ENCODE measurements at places on chromosomes 6 and 20.

GRCh38 chr6:36198986-36199385 is 2.4 kb downstream of the BRPF3 start:
- no peak for DNase-seq

- peak; percentile 65 for DNase-seq
These were observed 51.7 kb downstream of the CHMP4B start for GRCh38 chr20:33862709-33863403.

DNA sequence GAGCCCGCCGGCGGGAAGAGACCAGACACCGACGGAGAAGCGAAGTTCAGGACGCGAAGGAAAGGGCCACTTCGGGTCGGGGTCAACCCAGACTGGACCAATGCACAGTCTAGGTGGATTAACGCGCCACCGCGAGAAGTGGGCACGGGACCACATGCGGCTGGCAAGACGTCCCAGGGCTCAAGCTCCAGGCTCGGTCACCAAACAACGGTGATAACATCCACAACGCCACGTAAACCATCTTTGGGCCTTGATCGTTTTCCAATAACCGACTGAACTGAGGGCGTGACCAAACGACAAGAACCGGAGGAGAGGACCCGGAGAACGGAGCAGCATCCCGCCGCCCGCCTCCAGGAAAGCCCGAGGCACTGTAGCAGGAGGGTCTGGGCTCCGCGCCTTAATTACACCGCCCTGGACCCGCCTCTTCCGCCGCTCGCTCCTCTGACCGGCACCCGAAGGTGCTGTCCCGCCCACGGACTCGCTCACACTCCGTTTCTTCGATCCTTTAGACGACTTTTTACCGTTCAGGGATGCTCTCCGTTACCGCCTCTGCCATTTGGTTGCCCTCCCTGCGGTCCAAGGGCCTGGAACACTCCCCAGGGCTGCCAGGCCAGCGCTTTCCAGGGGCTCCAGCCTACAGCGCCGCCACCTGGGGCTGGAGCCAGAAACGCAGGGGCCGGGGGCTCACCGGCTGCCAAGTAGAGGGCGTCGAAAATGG is 44.1 kb downstream of the DPPA5 start:
- DNase-seq, result peak; percentile 67

- no peak for DNase-seq
These were observed 41.3 kb downstream of the IRAK1BP1 start for GRCh38 chr6:78908621-78909020.

- DNase-seq, result no peak
These were observed 855.8 kb upstream of the CITED2 start for GRCh38 chr6:140230282-140230681.

DNA sequence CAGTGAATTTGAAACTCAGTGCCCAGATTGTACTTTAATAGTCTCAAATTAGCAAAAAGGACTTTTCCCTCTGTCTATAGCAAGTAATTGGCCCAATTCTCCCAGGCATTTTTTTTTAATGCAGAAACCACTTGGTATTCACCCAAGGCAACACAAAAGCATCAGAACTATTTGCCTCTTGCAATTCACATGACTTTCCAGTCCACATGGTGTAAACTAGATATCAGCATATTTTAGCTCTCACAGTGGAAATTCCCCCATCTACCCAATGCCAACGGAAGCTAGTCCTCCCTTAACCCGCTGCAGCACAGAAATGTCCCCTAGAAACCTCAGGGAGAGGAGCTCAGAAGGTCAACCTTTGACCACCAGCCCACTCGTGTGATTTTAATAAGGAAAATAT is 103.4 kb upstream of the CDYL start:
- DNase-seq, result no peak

GRCh38 chr6:108564178-108564577 is 3.5 kb downstream of the FOXO3 start:
- DNase-seq, result no peak

GRCh38 chr6:85983032-85983659 is 340.5 kb upstream of the SYNCRIP start:
- no peak for DNase-seq

DNA sequence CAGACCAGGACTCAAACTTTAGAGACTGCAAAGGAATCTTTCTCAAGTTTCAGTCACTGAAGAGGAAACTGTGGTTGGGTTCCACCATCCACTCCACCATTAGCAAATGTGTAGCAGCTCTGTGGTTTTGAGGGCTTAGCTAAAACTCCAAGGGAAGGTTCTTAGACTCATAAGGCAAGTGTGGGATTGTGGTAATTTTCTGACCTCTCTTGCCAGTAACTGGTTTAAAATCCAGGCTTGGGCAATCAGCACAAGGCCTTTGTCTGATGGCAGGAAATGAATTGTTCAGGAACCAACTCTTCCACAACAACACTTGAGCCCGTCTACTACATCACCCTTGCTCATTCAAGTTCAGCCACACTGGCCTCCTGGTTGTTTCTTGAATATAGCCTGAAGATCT is 68.6 kb upstream of the FBXL4 start:
- no peak for DNase-seq

DNA sequence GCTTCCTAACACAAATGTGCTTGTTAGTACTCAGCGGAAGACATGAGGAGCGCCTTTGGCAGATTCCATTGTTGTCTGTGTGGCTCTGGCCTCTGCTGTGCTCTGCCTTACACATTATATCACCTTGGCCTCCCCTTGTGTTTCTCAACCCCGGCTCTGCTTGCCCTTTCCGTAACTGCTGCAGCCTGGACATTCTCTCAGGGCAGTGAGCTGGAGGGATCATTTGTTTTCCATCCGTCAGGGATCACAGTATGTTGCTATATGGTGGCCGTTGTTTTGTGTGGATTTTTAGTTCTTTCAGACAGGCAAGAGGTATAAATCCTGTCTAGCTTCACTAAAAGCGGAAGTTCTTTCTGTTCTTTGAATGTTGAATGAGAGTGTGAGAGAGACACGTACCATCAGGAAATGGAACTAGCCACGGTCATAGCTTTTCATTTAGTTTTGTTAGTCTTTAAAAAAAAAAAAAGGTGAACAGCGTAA is 175.1 kb downstream of the JARID2 start:
- DNase-seq, result no peak

DNA sequence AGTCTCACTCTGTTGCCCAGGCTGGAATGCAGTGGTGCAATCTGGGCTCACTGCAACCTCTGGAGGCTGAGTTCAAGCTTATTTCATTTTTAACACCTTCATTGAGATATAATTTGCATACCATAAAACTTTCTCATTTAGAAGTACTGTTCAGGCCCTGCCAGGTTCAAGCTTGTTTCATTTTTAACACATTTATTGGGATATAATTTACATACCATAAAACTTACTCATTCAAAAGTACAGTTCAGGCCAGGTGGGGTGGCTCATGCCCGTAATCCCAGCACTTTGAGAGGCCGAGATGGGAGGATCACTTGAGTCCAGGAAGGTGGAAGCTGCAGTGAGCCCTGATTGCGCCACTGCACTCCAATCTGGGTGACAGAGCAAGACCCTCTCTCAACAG is 5.5 kb downstream of the OR2B6 start:
- no peak for DNase-seq

DNA sequence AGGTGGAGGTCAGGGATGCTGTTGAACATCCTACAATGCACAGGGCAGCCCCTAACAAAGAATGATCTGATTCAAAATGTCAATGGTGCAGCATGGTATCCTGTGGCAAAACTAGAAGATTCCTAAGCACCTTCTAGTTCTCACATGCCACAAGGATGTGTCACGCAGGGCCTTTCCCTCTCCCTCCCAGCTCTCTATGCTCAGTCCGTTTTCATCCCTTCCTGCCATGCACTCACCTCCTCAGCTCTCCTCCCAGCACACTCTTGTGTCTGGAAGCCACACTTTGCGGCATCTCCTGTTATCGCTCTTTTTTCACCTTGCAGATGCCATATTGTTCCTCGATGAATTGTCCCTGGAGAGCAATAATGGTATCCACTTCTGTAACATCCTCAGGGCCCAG is 263.4 kb downstream of the CDC5L start:
- no peak for DNase-seq

DNA sequence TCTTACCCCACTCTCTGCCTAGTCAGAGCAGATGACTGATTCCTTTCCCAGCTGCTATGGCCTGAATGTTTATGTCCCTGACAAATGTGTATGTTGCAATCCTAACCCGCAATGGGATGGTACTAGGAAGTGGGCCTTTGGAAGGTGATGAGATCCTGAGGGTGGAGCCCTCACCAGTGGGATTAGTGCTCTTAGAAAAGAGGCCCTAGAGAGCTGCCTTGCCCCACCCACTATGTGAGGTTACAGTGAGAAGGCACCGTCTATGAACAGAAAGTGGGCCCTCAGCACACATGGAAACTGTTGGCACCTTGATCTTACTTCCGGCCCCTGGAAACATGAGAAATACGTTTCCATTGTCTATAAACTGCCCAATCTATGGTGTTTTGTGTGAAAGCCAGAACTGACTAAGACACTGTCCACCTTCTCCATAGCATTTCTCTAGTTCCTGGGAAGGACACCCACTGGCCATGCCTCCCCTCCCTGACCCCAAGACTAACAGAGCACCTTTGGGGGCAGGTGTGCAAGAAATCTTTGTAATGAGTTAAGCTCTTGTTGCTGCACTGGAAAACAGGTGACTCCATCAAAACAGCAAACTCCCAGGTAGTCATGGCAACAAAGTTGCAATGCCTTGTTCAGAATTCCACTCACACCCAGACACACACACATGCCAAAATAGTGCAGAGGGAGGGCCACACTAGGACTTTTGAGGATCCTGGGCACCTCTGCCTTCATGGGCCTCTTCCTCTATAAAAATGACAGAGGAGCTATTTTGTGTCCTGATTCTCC is 16.2 kb downstream of the GABRR2 start:
- no peak for DNase-seq

DNA sequence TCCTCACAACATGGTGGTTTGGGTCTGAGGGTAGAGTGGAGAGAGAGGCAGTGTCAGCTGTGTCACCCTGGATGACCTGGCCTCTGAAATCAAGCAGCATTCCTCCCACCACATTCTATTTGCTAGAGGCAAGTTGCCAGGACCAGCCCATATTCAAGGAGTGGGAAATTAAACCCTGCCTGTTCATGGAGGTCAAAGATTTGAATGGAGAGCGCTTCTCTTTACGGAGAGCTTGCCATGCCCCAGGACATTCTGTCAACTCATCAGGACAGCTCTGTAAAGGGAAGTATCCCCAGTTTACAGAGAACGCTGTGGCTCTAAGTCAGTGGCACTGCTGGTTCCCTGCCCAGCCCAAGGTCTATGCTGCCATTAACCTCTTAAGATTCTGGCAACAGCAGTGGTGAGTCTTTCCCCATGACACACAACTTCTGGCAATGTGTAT is 90.0 kb upstream of the INSM1 start:
- no peak for DNase-seq

DNA sequence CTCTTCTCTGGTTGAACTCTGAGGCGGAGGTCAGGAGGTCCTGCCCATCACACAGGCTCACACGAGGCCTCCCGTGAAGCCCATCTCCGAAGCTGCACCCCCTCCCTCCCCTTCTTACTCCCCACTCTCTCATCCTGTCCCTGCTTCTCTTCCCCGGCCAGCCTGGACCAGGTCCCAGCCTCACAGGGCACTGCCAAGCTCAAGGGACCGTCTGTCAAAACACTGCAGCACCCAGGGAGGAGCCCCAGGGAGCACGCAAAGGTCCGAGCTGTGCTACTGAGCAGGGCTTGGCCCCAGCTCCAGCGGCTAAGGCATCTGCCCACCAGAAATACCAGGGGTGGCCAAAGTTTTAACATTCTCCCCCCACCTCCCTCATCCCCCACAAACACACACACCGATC is 70.0 kb downstream of the PSMG4 start:
- no peak for DNase-seq

DNA sequence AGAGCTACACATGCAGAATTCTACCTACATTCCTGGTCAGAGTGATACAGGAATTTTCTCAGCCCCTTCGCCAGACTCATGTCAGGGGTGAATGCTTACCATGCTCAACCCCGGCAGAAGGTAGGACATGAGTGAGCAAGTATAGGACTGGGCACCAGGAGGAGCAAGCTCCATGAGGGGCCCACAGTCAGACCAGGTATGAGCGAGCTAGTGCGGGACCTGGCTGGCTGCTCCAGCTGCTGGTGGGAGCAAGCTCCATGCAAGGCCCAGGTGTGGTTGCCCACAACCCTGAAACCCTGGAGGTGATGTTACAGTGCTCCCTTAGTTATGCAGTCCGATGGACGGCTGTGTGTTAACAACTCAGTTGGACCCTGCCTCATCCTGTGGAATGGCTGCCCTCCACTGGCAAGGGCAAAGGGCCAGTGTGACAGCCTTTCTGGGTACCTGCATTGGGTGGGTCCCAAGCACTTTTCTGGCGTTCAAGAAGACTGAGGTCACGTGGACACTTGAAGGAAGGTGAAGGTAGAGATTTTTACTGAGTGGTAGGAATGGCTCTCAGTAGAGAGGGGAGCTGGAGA is 503.5 kb upstream of the CITED2 start:
- DNase-seq, result no peak

DNA sequence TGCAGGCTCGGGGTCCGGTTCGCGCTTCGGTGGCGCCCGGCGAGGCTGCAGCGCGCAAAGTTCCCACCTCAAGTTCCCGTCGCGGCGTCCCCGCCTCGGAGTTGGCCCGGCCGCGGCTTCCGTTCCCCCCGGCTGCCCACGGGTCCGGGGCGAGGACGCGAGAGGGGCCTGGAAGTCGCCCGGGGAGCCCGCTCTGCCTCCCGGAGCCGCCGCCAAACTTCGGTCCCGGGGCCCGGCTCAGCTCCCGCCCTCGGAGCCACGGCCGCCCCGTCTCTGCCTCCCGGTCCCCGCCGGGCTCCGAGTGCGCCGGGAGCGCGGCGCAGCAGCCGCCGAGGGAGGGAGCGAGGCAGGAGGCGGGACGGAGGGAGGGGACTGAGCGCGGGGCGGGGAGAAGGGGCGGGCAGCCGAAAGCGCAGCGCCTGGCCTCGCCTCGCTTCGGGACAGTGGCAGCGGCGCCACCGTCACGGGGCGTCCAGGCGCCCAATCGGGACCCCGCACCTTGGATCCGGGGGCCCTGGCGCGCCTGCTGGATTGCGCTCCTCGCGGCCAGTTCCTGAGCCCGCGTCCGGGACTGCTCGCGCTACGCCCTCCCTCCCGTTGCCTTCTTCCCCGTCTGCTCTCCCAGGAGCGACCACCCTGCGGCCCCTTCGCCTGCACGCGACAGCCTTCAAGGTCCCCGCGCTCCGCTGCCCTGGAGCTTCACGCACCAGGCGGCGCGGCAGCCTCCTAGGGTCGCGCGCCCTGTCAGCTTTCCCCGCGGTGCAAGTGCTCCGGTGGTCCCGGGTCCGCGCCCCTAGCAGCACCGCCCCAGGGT is at the start of gene KCNG1:
Gene KCNG1 (minus strand): TSS at position 305 of the 814 bp plus-strand sequence. CDS start 12,769 bp downstream, outside the sequence.
- DNase-seq, result peak; percentile 79

- DNase-seq, result no peak
These were observed 27.0 kb downstream of the SOD2 start for GRCh38 chr6:159665868-159666635.

- no peak for DNase-seq
These were observed 19.5 kb downstream of the PHACTR2 start for GRCh38 chr6:143697076-143697800.

DNA sequence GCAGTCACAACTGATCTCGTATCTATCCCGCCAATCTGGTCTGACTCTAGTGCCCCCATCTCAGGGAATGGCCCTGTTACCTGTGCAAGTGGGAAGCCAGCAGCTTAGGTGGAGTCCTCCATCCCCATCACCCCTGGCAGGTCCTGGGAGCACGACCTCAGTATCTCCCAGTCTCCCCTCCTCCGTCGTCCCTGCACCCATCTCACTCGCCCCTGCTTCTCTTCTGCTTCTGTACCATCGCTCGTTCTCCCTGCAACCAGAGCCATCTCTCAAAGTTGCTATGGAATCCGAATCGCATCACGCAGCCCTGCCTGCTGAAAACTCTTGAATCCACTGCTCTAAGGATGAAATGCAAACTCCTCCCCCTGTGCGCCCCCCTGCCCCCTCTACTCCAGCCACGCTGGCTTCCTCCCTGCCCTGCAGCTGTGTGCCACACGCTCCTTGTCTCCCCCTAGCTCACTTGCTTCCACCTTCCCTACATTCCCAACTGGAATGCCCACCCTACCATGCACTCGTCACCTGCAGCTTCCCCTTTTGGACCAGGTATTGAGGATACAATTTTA is 64.0 kb upstream of the PTGIS start:
- no peak for DNase-seq
